ENCODE measurements at places on chromosomes 6 and 20.

GRCh38 chr20:22807045-22807444 is 222.7 kb upstream of the FOXA2 start:
- DNase-seq = no peak

DNA sequence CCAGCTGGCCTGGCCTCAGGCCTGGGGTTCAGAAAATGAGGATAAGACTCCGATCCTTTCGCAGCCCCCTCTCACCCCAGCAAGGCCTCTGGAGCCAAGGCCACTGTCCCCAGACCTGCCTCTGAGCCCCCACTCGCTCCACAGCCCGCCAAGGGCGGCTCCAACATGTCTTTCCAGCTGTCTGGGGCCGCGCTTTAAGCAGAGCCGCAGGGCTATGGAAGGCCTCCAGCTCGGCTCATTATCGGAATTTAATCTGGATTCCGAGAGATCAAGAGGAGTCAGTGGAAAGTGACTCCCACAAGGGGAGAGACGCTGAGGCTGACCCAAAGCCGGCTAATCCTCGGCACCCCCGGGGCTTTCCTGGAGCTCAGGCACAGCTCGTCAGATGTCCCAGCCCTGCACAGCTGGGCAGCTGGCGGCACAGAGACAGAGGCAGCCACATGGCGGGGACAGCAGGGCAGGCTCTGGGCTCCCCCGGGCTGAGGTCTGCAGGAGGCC is 41.8 kb downstream of the BMP7 start:
- DNase-seq = no peak

DNA sequence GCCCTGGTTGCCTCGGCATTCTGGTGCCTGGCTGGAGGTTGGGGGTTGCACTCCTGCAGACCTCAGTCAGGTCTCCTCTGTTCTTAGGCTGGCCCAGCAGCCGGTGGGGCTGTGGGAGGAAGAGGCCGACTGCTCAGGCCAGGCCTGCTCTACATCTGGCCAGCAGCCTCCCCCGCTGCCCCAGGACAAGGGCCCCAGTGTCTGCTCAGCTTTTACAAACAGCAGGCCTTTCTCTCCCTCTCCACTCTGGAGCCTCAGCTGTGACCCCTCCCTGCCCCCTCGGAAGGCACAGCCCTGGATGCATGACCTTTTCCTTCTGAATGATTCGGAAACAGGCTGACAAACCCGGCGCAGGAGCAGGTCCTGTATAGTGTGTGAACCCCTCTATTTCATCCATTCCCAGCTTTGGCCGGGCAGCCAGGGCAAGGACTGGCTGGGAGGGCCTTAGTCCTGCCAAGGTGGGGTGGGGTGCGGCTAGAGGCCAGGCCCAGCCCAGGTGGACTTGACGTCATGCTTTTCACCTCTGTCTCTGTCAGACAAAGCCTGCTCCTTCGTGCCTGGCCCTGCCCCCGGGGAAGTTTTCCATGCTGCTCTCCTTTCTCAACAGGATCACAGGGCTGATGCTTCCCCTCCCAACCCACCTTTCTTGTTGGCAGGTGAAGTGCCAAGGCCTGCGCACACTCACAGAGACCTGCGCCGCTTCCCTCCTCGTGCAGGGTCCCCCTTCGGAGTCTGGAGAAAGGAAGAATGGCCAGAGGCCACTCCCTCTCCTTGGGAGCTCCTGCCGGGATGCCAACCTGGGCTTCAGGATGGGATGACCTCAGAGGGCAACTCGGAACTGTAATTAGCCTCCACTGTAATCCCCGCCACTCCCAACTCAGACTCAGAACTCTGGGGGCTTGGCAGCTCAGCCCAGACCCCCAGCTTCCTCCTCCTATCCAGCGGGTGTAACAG is 10.1 kb upstream of the ITPR3 start:
- DNase-seq = no peak

DNA sequence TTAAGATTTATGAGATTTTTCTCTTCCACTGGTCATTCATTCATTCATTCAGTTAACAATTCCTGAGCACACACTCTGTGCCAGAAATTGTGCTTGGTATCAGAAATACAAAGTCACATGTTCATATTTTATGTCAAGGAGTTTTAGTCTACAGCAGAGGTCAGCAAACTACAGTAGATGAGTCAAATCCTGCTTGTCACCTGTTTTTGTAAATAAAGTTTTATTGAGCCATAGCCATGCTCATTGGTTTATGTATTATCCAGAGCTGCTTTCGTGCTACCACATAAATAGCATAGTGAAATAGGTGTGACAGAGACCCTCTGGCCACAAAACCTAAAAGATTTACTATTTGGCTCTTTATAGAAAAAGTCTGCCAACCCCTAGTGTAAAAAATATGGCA is 46.8 kb downstream of the THEMIS start:
- no peak for DNase-seq

GRCh38 chr6:4358414-4359107 is 223.2 kb upstream of the ECI2 start:
- DNase-seq = no peak

DNA sequence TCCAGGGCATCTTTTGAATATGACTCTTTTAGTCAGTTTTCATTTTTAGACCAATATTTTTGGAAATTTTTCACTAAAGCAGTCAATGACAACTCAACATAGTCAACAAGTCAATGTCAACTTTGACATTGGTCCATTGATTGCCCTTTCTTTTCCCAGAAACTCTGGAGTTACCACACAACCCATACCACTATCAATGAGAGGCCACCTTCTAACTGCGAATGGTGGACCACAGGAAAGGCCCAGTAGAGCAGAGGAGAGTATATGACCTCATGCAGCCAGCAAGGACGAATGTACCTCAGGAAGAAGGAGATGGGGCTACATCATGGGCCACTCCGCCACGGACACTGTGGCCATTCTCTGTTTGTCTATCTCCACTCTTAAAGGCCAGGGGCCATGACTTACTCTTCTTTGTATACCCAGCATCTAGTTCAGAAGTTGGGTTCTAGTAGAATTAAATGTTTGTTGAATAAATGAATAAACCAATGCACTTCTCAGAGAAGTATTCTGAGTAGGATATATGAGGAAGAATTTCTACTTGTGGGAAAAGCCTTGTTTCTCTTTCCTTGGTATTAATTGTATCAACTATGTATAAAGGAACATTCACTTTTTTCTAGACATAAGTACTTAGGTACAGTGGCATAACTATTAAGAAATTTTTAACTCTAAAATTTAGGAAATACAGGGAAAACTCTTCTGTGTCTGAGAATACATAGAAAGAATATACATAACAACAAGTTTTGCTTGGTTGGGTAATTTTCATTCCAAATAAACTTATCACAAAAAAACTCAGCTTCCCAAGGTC is 562 bp upstream of the SMLR1 start:
- DNase-seq = no peak

- no peak for DNase-seq
Measured at GRCh38 chr6:12717356-12717755, 789 bp downstream of the PHACTR1 start.

GRCh38 chr6:63644668-63645326 is 9.2 kb downstream of the PHF3 start:
- peak; percentile 65 for DNase-seq

DNA sequence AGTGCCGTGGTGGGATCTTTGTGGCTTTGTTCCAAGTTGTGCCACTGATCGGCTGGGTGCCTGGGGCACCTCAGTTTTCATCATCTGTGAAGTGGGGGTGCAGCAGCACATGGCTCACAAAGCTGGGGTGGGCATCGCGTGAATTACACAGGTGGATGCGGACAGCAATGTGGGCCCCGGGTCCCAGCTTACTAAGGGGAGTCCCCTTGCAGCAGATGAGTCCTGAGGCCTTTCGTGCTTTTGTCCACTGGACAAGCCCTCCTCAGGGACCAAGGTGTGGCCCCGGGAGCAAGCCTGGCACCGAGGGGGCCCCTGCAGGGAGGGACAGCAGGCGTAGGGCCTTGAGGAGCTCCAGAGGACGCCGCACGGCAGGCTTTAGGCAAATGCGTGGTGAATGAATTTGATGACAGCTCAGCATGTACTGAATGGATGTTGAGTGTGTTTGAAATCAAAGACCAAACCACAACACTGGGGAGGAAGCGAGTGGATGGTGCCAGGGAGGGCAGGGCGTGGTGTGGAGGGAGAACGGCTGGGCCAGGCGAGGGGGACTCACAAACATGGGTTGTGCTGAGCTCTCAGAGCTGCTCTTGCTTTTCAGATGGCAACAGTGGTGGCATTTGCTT is 53.2 kb downstream of the IRF4 start:
- no peak for DNase-seq

- no peak for DNase-seq
Measured at GRCh38 chr20:56628873-56629463, at the start of gene TFAP2C. Gene TFAP2C (plus strand): TSS chr20:56629306. CDS start chr20:56629545, 239 bp downstream.

GRCh38 chr20:235891-236290 is 8.8 kb downstream of the DEFB129 start:
- no peak for DNase-seq

DNA sequence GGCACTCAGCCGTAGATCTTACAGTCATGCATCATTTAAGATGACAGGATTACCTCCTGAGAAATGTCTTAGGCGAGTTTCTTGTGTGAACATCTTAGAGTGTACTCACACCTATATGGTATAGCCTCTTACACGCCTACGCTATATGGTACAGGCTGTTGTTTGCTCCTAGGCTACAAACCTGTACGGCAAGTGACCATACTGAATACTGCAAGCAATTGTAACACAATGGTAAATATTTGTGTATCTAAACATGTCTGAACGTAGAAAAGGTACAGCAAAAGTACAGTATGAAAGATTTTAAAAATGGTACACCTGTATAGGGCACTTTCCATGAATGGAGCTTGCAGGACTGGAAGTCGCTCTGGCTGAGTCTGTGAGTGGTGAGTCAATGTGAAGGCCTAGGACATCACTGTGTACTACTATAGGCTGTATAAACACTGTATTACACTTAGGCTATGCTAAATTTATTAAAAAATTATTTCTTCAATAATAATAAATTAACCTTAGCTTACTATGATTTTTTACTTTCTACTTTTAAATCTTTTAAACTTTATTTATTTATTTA is 541 bp upstream of the IL20RA start:
- DNase-seq = no peak

DNA sequence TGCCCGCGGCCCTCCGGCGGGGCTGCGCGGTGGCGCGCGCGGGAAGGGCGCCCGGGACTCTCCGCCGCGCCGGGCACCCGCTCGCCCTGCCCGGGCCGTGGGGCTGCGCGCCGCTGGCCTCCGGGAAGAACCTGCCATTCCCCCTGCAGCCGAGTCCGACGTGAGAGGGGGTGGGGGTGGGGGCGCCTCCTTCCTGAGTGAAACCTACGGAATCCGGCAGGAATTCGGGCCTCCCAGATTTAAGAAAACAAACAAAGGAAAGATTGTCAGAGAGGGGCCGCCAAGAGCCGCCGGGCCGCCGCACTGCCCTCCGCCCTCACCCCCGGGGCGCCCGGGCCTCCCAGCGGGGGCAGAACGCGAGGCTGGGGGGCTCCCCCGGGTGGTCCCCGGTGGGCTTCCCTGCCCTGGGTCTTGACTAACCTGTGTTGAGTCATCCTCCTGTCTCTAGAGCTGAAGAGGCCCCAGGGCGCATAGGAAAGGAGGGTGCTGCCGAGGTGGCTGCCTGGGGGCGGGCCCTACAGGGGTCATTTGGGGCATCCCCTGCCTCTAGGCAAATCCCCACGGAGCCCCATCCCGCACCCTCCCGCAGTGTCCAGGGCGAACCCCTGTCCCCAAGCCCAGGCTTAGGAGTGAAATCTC is 42.2 kb upstream of the FOXP4 start:
- DNase-seq = no peak

GRCh38 chr20:37669773-37670236 is 24.0 kb upstream of the CTNNBL1 start:
- DNase-seq = no peak

GRCh38 chr6:167136376-167136775 is 13.5 kb downstream of the CCR6 start:
- no peak for DNase-seq

DNA sequence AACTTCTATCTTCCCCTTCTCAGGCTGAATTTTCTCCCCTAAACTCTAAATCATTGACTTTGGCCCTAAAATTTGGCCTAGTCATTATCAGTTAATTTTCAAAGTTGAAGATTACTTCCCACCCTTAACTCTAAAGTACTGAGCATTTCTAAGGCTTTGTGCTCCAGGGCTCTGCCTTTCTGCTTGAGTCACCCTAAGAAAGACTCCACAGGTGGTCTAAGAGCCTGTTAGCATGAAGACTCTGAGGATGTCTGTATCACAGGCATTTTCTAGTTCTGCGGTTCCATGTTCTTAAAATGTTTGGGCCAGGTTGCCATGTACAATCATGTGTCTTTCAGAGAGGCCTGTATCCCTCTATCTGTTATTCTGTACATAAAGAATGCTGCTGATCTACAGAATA is 808.1 kb upstream of the MANEA start:
- DNase-seq = no peak

DNA sequence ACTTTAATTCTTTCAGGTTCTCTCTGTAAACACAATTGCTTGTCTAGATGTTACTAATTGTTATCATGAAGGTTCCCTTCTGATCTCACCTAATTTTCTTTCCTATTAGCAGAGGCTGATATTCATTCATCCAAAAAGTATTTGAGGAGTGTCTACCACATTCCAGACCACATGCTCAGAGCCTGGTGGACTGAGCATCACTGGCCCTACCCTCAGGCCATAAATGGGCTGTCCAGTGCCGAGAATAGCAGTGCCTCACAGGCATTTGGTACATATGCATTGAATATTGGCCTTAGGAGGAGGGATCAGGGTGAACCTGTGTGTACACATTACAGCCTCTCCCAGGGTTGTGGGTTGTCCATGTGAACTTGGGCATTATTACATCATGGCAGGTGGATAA is 40.4 kb upstream of the PRELID3B start:
- no peak for DNase-seq

- DNase-seq = no peak
Measured at GRCh38 chr6:87944541-87944954, 103.1 kb upstream of the SPACA1 start.

- DNase-seq = no peak
Measured at GRCh38 chr6:108174371-108175175, 8.8 kb downstream of the NR2E1 start.

DNA sequence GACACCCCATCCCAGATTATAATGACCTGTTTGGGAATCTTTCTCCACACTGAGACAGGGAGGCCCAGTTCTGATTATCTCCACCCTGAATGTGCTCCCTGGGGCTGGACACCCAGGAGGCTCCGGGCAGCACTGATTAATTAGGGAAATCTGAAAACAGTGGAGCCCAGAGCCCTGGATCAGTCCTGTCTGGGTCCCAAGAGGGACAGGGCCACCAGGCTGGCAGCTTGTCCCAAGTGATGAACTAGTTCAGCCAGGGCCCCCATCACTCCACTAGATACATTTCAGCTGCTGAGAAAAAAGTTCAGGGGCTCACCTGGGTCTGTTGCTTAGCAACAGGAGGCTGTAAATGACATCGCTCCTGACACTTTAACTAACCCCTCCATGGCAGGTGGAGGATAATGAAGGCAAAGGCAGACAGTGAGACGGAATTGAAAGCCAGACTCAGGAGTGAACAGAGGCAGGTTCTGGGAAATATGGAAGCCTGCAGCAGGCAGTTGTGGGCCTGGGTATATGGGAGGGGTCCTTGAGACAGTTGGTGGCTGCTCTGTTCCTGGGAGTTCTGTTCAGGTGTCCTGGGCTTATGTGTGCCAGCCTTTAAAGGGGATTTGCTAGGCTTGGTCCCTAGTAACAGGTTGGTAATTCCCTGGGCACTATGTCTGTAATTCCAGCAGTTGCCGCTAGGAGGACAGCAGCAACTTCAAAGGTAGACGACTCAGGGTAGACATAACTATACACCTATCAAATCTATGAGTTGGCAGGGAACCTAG is 78.3 kb upstream of the CTNNBL1 start:
- peak; percentile 7 for DNase-seq

GRCh38 chr6:22892452-22892851 is 323.1 kb downstream of the HDGFL1 start:
- no peak for DNase-seq

All from NCI-H2029 treated with DMSO at 0.1 percent for 48 hours (cell line).